ENCODE measurements at places on chromosomes 2 and 18. TPM values are rescaled to one million over a fixed set of nuclear protein-coding genes. Genes with fewer than 3 reads are reported as not detected.

DNA sequence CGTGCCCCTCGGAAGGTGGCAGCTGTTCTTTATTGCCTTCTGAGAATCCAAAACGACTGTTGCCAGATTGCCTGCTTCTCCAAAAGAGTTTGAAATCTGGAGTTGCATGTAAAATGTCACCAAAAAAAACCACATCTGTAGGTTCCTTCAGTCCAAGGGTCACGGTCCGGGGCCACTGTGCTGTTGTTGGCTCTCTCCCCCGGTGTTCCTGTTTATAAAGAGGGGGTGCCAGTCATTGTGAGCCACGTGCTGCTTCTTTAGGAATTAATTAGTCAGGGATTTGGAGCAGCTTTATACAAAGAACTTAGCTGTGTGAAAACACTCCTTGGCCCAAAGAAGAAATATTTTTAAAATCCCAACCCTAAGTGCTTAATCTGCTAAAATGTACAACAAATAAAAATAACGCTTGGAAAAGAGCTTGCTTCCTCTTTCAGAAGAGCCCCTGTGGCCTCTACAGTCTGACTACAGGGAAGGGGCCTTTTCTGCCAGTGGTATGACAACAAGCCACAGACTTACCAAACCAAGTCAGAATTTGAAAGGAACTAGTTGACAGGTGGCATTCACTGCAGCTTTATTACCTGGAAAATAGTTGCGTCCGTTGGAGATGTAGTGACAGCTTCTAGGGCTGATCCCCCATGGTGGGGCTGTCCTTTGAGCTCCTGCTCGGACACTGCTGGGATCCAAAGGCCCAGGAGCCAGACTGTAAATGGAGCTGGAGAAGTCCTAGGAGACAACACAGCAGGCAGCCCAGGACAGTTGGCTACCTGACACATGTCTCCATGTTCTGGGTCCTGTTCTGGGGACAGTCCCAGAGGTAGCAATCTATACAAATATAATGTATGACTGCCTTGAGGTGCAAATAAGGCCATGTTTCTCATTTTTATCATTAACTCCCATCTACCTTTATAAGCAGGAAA, 84.5 kb upstream of the SLC1A4 start:
- no peak for DNase-seq

DNA sequence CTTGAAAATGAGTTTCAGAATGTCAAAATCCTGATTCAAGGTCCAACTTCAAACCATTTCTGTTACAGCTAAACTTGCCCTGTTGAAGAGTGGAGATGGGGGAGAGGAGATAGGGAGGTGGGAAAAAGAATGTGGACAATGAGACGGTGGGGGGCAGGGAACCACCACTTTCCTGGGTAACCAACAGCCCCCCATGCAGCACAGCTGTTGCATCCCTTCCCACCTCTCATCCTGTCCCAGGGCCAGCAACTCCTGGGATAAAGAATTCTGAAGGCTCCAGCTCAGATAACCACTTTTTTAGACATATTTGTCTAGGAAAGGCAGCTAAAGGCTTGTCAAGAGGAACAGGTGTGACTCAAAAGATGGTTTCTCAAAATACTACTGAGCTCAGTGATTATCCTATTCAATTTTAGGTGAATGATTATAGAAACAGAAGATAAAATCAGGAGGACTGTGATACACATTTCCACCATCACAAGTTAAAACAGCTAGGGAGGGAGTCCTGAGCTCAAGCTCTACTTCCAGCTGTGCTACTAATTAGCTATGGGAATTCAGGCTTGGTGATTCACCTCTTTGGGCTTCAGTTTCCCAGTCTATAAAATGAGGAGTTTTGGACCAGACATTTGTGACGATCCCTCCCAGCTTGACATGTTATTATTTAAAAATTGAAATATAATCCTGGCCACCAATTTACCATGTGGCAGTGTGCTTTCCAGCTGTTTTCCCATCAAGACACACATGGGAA, 36.3 kb downstream of the HDHD2 start:
- DNase-seq: no peak

DNA sequence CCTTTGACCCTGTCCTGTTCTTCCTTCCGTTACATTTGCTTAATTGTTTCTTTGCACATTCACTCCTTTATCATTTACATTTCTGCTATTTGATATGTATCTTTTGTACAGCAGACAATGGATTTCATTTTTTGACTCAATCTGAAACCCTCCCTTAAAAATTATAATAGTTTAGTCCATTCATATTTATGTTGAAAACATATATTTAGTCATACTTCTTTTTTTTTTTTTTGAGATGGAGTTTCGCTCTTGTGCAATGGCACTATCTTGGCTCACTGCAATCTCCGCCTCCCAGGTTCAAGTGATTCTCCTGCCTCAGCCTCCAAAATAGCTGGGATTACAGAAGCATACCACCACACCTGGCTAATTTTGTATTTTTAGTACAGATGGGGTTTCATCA, 95.3 kb upstream of the TGFA start:
- DNase-seq: no peak

GRCh38 chr2:44941551-44942234, at the start of gene SIX3:
SIX3 (plus strand) TSS chr2:44941702; CDS start chr2:44942105, 403 bp downstream.
- no peak for DNase-seq

DNA sequence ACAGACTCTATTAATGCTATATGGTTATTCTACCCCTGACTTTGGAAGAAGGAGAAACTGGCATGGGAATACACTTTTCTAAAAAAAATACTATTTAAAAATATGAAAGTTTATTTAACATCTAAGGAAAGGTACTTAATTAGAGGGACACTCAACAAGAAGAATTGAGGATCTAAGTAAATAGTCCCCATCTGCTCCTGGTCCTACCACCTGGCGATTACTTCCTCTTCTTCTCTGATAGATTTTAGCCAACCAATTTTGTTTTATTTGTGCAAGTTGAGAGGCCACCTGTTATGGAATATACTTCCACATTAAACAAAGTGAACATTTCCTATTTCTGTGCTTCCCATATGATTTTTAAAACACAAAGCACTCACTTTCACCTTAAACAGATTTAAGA, 111.7 kb downstream of the BCL2 start:
- no peak for DNase-seq

DNA sequence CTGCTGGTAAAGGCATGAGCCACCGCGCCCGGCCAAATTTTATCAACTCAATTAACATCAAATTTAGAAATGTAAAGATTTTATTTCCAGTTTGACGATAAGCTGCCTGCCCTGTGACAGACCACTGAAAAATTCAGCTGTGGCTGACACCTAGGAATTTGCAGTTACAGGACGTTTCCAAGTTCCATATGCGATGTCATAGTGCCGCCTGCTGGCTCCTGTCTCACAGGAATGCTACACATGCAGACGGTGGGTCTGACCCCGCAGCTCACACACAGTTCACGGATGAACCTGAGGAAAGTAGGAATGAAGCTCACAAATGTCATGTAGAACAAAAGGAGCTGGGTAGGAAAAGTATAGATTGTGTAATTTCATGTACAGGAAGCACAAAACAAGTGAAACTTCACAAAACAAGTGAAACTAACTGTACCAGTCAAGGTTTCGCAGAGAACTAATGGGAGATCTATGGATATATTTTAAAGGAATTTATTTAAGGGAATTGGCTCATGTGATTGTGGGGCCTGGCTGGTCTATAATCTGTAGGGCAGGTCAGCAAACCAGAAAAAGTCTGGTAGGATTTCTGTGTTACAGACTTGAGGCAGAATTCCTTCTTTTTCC, 13.2 kb upstream of the SEH1L start:
- peak; percentile 60 for DNase-seq

DNA sequence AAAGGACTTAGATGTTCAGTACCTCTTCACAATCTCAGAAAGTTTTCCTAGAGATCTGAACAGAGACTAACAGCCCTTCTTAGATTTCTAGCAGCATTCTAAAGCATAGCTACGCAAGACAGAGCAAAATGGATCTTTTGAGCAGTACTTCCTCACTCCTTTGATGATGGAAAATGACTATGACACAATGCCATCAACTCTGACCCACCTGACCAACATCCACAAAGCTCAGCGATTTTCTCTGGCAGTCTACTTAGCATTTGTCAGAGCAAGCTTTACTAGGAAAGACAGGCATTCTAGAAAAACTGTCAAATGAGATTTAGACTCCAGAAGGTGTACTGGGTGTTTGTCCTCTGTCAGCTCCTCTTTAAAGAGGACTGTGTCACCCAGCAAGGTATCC, 180.9 kb upstream of the ACVR2A start:
- DNase-seq: no peak

SPATA3 gene
- polyA plus RNA-seq: not detected

MAP3K19 gene
- polyA plus RNA-seq: 3.4 TPM

DNA sequence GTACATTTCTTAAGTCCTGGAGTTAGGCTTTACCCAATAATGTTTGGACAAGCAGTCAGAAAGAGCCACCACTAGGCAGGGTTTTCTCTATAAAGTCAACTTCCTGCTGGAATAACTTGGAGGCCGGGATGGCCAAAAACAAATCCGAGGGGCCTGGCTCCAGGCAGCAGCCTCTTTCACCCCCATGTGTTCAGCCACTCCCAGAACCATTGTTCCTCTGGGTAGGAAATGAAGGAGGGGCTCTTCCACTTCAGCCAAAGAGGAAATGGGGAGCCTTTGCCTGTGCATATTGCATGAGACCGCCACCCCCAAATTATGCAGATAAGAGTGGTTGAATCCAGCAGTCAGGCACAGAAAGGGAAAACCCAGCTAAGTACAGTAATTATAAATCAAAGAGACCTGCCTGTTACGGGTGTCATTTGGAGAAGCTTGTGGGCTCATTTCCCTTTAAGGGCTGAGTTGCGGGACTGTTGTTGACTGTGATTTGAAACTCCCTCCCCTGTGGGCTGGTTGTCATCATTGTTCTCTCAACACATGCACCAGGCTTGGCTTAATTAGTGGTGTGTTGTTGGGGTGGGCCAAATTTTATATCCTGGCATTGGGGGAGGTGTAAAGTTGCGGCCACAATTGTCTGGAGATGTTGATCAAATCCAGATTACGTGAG, 212.8 kb upstream of the SOX11 start:
- no peak for DNase-seq

DNA sequence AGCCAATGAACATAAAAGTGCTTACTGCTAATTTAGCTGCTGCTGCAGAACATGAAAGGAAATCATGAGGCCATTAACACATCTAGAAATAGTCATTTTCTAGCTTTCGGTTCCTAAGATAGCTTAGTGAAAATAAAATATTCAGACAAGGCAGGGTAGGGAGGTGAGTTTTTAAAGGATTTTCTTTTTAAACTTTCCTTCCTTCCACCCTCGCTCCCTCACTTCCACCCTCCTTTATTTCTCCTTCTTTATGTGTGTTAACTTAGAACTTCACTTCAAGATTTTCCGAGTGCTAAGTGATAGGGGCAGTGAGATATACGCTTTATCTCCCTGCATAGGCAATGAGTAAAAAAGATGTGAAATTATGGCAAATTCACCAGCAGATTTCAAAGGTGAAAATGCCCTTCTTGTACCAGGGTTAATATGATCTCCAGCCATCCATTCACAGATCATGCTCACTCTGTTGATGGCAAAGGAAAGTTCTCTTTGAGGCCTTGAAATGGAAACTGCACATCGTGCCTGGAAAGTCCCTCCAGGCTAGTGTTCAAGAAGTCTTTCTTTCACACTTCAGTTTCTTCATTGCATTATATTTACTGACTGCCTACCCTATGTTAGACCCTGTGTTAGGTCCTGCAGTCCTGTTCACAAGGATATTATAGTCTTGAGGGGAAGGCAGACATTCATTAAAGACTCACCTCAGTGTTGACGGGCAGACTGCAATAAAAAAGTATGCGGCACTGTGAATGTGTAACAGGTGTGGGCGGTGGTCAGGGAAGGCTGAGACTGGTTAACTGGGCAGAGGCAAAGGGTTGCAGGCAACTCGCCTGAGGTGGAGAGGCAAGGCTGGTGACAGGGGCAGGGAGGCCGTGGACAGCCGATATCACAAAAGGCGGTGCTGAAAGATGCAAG, 200.8 kb downstream of the PLCL1 start:
- no peak for DNase-seq

DNA sequence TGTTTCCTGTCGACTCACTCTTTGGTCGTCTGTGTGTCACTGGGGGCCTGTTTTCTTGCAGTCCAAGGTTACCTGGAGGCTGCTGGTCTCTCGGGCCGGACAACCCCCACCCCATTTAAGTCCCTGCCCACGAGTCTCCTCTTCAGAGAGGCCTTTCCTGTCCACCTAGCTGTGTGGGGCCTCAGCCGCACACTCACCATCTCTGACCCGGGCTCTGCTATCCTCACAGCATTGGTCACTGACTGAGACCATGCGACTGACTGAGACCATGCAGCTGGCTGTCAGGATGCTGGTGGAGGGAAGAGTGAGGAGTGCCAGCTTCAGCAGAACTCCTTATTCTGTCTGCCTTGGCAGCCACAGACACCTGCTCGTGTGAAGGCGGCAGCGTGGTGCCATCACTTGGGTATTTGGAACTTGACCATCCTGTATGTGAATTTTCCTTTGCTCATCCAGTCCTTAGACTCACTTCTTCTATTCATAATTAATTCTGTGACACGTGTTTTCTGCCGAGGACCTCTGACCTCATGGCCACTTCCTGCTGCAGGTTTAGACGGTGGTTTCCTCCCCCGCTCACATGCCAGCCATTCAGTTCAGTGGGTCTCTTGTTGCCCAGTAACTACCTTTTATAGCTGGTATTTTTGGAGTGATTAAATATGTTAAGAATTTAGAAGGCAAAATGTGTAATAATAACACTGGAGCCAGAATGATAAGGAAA, 47.5 kb upstream of the ASB1 start:
- DNase-seq: no peak

REG1B gene
- not detected for polyA plus RNA-seq

DNA sequence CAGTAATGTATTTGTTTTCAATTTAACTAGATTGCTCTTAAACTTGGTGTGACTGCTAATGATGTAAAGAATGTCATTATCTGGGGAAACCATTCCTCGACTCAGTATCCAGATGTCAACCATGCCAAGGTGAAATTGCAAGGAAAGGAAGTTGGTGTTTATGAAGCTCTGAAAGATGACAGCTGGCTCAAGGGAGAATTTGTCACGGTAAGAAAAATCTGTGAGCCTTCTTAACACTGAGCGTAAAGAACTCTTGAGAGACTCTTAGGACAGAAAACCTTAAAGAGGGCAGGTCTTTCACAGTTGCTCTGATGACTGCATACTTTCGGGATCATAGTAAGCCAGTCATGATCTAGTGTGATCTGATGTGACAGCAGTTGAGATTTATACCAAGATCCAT, 15.9 kb downstream of the MDH1 start:
- DNase-seq: no peak

DNA sequence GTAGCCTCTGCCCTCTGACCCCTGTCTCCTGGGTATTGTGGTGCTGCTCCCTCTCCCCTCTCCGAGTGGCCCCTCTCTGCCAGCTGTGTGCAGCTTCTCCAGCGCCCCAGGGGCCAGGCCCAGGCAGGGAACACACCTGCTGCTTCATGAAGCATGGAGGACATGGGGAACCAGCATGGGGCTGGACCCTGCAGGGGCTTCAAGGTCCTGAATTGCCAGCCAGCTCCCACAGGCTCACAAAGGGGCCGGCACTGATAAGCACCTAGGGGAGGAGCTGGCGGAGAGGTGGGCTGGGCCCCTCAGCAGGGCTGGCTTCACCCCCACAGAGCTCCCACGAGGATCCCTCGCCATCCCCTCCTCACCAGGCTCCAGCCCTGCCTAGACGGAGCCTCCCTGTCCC, 77.4 kb upstream of the GPC1 start:
- no peak for DNase-seq

Measured in right lung (tissue), 10 donors.